IMR-90 (cell line): ENCODE measurements at places on chromosomes 7 and 10. TPM values are rescaled to one million over a fixed set of nuclear protein-coding genes. Genes with fewer than 3 reads are reported as not detected.

DNA sequence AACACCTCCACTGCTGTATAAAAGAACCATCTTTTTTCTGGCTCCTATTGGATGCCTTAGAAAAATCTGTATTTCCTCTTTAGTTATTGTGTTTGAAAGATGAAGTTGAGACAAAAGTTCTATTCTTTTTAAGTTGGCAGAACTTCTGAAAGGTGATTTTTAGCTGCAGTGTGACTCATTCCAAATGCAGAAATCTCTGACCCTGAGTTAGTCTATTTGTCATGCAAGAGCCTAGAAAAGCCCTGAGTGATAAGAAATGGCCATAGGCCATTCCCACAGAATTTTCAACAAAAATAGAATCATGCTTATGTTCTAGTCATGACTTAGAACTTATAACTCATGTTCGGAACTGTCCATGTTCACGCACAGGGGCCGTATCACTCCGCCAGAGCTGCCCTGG lies 89.1 kb downstream of the EGFR start:
- DNase-seq = peak; percentile 62
- H3K36me3 ChIP-seq = no peaks in the 10 kb centered on the region
- peaks cover 40% of the 10 kb centered on the region for H3K4me1 ChIP-seq
- H3K4me3 ChIP-seq = no peak overlapping the region

DNA sequence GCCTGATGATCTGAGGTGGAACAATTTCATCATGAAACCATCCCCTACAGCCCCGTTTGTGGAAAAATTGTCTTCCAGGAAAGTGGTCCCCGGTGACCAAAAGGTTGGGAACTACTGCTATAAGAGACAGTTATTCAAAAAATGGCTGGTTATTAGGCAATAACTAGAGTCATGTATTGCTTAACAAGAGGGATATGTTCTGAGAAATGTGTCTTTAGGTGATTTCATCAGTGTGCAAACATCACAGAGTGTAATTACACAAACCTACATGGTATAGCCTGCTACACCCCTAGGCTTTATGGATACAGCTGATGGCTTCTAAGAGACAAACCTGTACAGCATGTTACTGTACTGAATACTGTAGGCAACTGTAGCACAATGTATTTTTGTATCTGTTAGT lies 71.3 kb upstream of the CSTF2T start:
- no peaks in the 10 kb centered on the region for H3K27me3 ChIP-seq
- peak; percentile 36 for DNase-seq

DNA sequence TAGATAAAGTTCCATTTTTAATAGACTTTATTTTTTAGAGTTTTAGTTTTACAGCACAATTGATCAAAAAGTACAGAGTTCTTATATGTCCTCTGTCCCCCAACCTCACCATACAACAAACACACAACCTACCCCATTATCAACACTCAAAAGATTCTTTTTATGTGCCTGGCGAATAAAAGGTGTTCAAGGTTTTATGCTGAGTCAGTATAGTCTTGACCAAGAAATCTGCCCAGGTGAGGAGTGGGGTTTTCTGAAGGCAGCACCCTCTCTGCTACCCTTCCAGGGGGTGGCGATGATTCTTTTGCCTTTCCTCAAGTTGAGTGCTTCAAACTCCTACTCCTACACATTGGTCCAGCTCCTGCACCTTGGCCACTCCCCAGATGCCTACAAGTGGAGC lies 222.9 kb downstream of the GRM8 start:
- DNase-seq = no peak
- H3K36me3 ChIP-seq = no peaks in the 10 kb centered on the region
- no peak overlapping the region for H3K4me3 ChIP-seq
- no peaks in the 10 kb centered on the region for H3K4me1 ChIP-seq
- no peaks in the 10 kb centered on the region for H3K27me3 ChIP-seq

GRCh38 chr7:69534461-69535041 lies 63.7 kb upstream of the AUTS2 start:
- H3K36me3 ChIP-seq = no peaks in the 10 kb centered on the region
- H3K27ac ChIP-seq = no peak overlapping the region
- no peak for DNase-seq
- H3K27me3 ChIP-seq = no peaks in the 10 kb centered on the region
- H3K4me3 ChIP-seq = no peak overlapping the region
- no peaks in the 10 kb centered on the region for H3K4me1 ChIP-seq

GRCh38 chr7:45644237-45644636 lies 70.1 kb downstream of the ADCY1 start:
- H3K27me3 ChIP-seq = peaks cover 12% of the 10 kb centered on the region
- H3K4me1 ChIP-seq = no peaks in the 10 kb centered on the region
- DNase-seq = no peak

DNA sequence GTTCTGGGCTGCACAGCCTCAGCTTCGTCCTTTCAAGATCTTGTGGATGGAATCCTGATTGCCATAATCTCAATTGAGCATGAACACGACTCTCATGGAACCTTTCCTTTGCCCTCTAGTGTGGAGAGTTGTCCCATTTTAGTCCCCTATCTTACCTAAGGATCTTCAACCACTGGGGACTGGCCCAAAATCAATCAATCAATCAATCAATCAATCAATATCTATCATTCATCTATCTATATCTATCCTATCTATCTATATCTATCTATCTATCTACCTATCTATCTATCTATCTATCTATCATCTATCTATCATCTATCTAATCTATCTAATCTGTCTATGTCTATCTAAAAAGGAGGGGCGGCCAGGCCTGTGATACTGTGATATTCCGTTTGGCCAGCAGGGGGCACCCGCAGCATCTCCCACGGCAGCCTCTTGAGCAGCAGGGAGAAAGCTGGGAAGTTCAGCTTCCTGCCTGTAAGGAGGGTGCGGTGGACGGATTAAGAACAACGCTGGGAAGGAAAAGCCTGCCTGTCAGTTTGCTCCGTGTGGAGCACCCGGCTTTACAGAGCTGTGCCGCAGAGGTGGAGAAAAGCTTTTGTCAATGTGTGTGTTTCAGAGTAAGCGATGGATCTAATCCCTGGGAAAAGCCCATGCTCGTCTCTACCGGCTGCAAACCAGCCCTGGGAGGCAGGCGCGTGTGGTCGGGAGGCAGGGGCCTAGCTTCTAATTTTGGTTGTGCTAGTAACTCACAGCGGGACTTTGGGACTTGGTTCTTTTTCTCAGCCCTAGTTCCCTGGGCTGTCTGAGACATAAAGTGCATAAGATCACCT lies 124.9 kb downstream of the SH2D4B start:
- DNase-seq = peak; percentile 71
- H3K27ac ChIP-seq = no peak overlapping the region
- H3K4me3 ChIP-seq = no peak overlapping the region; the same call in 1 of the 2 replicates
- H3K27me3 ChIP-seq = no peaks in the 10 kb centered on the region
- H3K36me3 ChIP-seq = no peaks in the 10 kb centered on the region

- no peak overlapping the region for H3K4me3 ChIP-seq
- H3K27me3 ChIP-seq = no peaks in the 10 kb centered on the region
- no peaks in the 10 kb centered on the region for H3K36me3 ChIP-seq
Observed at GRCh38 chr7:79979437-79979836, 155.2 kb upstream of the GNAI1 start.

DNA sequence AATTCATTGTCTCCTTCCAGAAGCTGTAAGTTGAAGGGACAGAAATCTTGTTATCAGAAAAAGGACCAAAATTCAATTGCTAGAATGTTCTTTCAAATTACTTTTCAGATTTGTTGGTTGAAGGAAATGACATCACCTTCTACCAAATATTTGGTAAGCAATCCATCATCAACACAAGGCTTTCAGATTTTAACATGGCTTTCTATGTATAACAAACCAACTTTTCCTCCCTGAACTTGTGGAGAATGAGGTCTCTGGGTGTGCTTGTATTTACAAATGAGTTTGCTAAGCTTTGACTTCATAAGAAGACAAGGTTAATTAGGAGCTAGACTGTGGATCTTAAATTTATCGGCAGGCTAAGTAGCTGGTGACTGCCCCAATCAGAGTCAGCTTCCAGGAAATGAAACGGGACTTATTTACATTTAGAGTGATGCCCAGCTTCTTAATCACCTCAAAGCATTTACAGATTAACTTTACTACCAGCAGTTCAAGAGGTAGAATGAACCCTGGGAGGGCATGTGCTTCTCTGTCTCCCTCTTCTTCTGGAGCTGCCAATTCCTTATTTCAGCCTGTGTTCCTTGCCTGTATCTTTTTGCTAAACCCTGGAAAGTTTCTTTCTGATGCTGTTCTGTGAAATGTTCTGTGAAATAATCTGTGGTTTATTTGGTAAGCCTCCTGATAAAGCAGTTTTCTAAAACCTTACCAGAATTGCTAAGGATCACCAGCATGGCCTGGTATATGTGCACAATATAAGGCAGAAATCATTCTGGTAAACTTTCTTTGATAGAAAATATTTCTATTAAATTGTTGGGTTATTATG lies 248.8 kb upstream of the FZD8 start:
- no peak overlapping the region for H3K27ac ChIP-seq
- no peaks in the 10 kb centered on the region for H3K36me3 ChIP-seq
- no peak for DNase-seq
- no peaks in the 10 kb centered on the region for H3K27me3 ChIP-seq
- no peak overlapping the region for H3K4me3 ChIP-seq
- H3K4me1 ChIP-seq = peaks cover 21% of the 10 kb centered on the region

DNA sequence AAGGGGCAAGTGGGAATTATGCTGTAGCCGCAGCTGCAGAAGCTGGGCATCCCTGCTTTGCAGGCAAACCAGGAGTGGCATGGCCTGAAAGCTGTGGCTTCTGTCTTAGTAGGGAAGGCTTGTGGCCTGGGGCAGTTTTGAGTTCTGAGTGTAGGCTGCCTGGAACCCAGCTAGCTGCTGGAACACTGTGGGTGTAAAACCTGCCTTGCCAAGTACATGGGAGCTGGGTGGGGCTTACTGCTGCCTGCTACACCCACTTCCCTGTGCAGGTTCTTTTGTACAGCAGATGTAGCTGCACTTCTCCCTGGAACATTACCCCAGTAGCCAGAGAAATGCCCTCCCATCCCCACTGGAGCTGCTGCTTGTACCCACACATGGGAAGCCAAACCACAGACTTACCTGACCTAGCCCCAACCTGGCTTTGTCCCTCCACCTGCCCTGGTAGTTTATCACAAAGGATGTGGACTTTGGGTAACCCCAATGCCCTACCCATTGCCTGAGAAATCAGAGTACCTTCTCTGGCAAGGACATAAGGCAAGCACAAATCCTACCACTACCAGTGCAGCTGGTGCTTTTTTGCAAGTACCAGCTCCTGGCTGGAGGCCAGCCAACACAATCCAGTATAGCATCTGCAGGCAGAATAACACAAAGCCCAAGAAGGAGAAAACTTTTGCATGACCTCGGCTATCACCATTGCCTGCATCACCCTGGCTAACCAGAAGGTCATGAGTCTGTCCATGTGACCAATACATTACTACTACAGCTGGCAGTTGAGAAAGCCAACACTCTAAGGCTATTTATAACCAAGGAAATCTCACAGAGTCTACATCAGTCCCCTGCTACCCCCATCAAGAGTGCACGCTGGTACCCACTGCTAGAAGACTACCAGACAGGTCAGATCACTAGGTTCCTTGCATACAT lies 26.5 kb upstream of the PPP1R3A start:
- H3K36me3 ChIP-seq = no peaks in the 10 kb centered on the region
- H3K27ac ChIP-seq = no peak overlapping the region
- H3K4me3 ChIP-seq = no peak overlapping the region

DNA sequence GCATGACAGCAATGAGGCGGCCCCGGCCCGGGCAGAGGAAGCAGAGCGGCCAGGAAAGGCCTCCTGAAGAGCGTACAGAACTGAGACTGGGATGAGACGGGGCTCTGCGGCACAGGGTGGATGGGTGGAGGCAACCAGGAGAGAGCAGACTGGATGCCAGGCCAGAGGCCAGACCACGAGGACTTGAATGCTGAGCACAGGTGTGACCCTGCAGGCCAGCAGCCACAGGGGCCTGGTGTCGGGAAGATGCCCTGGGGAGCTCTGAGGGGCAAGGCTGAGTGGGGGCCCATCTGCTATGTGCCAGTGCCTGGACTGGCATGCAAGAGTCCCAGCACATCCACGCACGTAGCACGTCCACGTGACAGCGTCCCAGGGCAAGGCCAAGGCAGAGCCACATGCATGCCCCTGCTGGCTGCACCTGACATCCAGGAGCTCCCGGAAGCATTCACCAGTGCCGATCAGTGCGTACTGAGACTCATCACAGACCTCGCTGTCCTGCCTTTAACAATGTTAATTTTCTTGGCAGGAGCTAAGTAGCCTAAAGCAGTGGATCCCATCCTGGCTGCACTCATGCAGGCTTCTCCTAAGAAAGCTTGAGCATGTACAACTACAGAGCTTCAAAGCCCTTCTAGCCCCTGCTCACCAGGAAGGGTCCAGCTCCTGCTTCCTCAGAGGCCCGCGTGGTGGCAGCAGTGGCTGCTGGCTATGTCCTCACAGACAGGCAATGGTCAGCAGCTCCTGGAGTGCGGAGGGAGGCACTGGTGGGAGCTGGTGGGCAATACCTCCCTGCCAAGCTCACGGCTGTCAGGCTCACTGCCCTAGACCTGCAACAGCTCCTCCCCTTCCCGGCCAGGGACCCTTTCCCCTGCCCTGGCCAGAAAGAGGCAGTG lies 18.0 kb downstream of the GRID1 start:
- H3K36me3 ChIP-seq = no peaks in the 10 kb centered on the region
- DNase-seq = no peak
- no peak overlapping the region for H3K4me3 ChIP-seq
- peaks cover 20% of the 10 kb centered on the region for H3K27me3 ChIP-seq

DNA sequence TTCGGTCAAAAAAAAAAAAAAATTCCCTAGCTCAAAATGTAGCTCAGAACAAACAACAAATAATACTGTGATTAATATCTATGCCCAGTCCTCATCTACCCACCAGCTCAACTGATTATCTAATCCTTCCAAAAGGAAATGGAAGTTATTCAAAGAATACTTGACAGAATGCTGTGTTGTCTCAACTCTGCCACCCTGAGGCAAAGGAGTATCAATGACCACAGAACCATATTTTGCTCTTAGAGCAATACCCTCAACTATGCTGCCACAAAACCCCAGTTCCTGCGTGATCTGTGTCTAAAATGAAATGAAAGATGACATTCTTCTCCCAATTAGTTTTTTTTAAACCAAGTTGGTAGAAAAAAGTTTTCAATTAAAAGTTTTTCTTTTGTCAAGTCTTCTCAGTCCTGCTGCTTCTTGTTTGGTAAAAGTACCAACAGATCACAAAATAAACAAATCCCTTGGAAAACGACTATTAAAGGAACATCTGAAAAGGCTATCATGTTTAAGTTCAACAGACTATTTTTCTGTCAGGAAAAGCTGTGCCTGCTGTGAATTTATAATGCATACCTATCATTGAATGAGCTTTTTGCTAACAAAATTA lies 21.6 kb downstream of the RBM28 start:
- H3K27ac ChIP-seq = no peak overlapping the region
- H3K4me1 ChIP-seq = no peaks in the 10 kb centered on the region; the same call in 1 of the 2 replicates
- peaks cover 37% of the 10 kb centered on the region for H3K36me3 ChIP-seq
- no peak overlapping the region for H3K4me3 ChIP-seq

IFIT1B gene
- total RNA-seq = not detected in 2 replicates

HMX2 gene
- not detected in 2 replicates for total RNA-seq

SHH gene
- total RNA-seq = under 0.01 TPM in 1 of 2 replicates, not detected in the other

RAB19 gene
- total RNA-seq = not detected in 2 replicates

MYL10 gene
- not detected in 2 replicates for total RNA-seq

GDF2 gene
- under 0.01 TPM in 1 of 2 replicates, not detected in the other for total RNA-seq

SORBS1 gene
- under 0.01 and 0.18 TPM in 2 replicates for total RNA-seq
